ENCODE measurements at places on chromosomes 12 and 14. TPM values are rescaled to one million over a fixed set of nuclear protein-coding genes. Genes with fewer than 3 reads are reported as not detected.

The SYCP3 gene
- total RNA-seq = not detected

The DBX2 gene
- not detected for total RNA-seq

DNA sequence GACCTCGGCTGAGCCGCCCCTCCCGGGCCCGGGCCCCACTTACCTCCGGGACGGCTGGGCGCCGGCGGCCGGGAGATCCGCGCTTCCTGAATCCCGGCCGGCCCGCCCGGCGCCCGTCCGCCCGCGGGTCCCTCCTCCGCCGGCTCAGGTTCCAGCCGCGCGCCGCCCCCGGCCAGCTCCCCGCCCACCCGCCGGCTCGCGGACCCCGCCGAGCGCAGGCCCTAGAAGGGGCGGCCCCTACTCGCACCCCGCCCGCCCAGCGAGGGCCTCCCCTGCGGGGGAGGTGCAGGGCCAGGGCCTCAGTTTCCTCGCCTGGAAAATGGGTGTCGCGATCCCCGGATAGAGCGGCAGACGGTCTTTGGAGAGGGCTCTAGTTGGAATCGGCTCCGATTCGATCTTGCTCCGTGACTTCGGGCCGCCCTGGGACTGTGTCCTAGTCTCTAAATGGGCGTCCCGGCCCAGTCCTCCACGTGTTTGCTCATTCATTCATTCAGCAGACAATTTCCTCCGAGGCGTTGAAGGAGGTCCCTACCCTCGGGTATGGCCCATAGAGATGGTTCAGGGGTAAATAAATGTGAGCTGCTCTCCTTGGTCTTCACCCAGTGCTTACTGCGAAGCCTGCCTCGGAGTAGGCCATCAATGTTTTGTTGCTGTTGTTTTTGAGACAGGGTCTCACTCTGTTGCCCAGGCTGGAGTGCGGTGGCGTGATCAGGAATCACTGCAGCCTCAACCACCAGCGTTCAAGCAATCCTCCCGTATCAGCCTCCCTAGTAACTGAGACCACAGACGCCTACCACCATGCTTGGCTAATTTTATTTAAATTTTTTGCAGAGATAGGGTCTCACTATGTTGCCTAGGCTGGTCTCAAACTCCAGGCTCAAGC, at the start of gene TRPV4:
TRPV4 (minus strand) TSS at position 92 of the 883 bp plus-strand sequence. CDS start 18,602 bp downstream, outside the sequence.
- peak within 1 kb of the TSS; percentile 49 for H3K4me3 ChIP-seq
- peaks cover 5% of the 10 kb centered on the region for H3K27me3 ChIP-seq
- no peak within 1 kb of the TSS for H3K27ac ChIP-seq
- peaks cover 10% of the 10 kb centered on the region for H3K4me1 ChIP-seq
- DNase-seq = no peak
- no peaks in the 10 kb centered on the region for H3K36me3 ChIP-seq

DNA sequence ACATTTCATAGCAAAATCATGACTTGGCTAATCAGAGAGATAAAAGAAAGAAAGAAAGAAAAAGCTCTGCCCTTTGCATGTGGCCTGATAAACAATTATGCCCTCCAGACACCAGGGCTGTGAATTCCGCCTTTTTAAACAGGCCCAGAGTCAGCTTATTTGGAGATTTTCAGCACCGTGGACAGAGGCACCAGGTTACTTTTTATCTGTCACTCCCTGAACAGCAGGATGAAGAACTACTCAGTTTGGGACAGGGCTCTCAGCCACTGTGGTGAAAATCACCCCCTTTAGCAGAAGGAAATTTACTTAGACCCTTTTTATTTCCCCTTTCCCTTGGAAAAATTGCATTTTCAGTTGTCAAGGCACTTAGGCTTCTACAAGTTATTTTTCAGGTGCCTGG, 359.9 kb downstream of the NRXN3 start:
- no peaks in the 10 kb centered on the region for H3K36me3 ChIP-seq
- no peaks in the 10 kb centered on the region for H3K27me3 ChIP-seq
- H3K4me1 ChIP-seq = no peaks in the 10 kb centered on the region
- no peak overlapping the region for H3K27ac ChIP-seq
- DNase-seq = peak; percentile 10

Measured in esophagus muscularis mucosa (tissue), 4 donors.